Kasumi-1 (cell line): ENCODE measurements at places on chromosomes 1 and 21.

DNA sequence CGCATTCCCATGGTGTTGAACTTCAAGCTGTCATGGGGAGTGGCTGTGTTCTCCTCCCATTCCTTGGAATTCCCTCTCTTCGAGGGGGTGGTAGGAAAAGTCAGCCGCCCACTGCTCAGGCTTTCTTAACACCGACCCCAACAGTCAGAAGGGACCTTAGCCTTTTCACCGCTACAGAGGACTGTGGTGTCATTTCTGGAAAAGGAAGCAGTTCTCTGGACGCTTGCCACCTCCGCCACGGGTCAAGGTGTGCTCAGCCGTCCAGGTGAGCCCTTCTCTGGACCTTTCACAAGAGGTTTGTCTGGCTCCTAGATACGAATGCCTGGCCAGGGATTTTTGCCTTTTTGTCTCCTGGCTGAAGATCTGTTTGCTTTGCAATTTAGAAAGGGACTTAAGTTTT is 31.8 kb downstream of the CLIC6 start:
- DNase-seq, result no peak

DNA sequence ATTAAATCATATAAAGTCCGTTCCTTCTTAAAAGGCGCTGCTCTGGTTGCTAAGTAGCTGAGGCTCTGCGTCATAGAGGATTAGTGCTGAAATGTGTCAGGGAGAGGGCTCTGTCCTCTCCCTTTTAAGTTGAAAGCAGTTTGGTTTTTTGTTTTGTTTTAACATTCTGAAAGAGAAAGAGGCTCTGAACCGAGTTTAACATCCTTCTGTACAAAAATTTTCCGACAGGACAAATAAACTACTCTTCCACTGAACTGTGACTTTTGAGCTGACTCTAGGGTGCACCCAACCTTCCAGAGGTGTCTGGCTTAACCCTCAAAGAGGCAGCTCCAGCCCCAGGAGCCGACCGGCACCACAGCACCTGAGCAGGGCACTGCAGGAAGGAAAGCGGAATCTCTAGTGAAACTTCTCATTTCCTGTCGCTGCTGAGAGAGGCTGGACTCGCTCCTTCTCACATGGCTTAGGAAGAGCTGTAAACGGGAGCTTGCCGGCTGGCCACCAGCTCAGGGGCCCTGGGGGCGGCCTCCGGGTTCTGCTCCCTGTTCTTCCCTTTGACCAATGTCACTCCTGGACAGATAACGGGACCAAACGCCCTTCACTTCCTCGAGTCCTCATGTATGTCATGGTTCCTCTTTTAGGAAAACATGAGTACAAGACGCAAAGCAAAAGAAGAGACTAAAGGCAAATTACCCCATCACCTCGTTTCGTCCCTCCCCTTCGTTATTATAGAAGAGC is 1.2 kb downstream of the VAV3 start:
- peak; percentile 73 for DNase-seq

- no peak for DNase-seq
Measured at GRCh38 chr1:159924025-159924790, 1.1 kb downstream of the TAGLN2 start.

DNA sequence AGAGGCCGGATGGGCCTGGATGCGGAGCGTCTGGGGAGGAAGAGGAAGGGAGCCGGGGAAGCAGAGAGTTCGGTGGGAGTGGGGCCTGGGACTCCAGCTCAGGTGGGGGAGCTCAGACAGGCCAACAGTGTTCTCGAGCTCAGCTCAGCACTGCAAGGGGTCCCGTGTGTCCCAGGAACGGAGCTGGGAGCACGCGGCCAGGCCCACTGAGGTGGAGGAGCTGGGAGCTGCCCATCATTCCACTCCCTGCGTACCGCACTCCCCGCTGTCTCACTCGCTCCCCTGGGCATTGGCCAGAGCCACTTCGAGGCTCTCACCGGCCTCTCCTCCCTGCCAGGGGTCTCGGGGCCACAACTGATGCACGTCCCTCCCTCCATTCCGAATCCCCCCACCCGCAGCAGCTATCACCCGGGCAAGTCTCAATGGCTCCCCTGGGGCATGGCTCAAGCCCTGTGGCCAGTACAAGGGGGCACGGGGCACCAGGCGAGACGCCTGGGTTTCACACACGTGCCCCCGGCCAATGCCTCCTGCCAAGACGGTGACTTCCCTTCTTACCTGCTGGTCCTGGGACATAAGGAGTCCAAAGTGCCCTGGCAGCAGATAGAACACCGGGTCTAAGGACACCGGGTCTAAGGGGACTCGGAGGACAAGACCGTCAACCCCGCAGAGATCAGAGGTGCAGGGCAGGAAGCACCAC is 30.3 kb upstream of the COL6A2 start:
- DNase-seq, result no peak

- no peak for DNase-seq
Measured at GRCh38 chr1:231935856-231936255, 309.3 kb downstream of the DISC1 start.

- DNase-seq, result peak; percentile 98
Measured at GRCh38 chr1:44730741-44731512, at the start of gene RNU5D-1. RNU5D-1 (minus strand) TSS chr1:44731170.

DNA sequence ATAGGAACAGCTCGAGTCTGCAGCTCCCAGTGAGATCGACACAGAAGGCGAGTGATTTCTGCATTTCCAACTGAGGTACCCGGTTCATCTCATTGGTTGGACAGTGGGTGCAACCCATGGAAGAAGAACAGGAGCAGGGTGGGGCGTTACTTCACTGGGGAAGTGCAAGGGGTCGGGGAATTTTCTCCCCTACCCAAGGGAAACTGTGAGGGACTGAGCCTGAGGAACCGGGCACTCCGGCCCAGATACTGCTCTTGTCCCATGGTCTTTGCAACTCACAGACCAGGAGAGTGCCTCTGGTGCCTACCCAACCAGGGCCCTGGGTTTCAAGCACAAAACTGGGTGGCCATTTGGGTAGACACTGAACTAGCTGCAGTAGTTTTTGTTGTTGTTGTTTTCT is 307.1 kb downstream of the AMY1C start:
- no peak for DNase-seq

- DNase-seq, result peak; percentile 46
Measured at GRCh38 chr1:201880928-201881571, 7.6 kb upstream of the SHISA4 start.

DNA sequence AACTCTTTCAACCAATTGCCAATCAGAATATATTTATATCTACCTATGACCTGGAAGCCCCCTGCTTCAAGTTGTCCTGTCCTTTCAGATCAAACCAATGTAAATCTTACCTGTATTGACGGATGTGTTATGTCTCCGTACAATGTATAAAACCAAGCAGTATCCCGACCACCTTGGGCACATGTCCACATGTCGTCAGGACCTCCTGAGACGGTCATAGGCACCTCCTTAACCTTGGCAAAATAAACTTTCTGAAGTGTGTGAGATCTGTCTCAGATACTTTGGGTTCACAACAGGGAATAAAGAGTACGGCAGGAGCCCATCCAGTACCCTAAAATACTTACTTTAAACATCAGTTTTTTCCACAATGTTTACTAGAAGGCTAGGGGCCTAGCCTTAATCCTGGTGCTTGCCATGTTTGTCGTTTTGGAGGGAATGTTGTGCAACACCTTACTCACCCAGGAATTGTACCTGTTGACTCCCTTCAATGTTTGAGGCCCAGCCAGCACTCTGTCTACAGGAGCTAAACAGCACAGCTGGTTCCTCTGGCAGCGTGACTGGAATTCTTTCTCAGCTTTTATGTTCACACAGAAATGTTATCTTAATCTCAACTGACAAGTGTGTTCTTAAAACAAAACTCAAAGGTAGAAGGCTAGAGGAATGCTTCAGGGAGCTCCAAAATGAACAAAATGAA is 90.8 kb upstream of the USP25 start:
- no peak for DNase-seq

DNA sequence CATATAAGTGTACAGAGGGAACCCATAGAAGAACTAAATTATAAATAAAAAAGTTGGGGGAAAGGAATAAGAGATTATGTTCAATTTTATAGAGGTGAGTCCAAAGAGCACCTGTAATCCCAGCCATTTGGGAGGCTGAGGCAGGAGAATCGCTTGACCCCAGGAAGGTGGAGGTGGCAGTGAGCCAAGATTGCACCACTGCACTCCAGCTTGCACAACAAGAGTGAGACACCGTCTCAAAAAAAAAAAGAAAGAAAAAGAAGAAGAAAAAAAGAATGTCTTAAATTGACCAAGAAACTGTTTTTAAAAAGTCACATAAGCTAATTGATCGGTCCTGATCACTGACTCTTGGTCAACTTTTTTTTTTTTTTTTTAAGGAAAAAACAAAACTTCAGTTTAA is 19.1 kb upstream of the ATF3 start:
- no peak for DNase-seq

GRCh38 chr1:227947676-227948492 is at the start of gene WNT9A:
WNT9A (minus strand) TSS chr1:227947932; CDS start chr1:227947887, 45 bp downstream.
- DNase-seq, result peak; percentile 16

- DNase-seq, result no peak
Measured at GRCh38 chr21:29133796-29134195, 3.4 kb downstream of the MAP3K7CL start.

GRCh38 chr21:33682992-33683627 is 40.8 kb downstream of the ITSN1 start:
- DNase-seq, result no peak

DNA sequence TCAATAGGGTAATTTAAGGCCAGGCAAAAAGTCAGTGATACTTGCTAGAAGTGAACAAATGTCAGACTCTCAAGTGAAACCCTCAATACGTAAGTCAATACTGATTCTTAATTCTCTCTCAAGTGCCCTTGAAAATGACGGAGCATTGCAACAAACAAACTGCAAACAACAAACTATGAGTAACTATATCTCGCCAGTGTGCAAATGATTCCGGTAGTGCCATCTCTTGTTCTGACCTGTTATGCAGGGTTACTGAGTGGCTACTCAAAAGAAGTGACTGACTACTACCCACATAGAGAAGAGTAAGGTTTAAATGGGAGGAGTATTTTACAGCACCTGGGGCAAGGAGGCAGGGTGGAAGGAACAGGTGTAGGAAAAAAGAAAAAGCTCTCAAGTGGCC is 1.6 kb downstream of the SLC19A2 start:
- no peak for DNase-seq

- no peak for DNase-seq
Measured at GRCh38 chr1:14439015-14439414, 159.5 kb upstream of the KAZN start.

DNA sequence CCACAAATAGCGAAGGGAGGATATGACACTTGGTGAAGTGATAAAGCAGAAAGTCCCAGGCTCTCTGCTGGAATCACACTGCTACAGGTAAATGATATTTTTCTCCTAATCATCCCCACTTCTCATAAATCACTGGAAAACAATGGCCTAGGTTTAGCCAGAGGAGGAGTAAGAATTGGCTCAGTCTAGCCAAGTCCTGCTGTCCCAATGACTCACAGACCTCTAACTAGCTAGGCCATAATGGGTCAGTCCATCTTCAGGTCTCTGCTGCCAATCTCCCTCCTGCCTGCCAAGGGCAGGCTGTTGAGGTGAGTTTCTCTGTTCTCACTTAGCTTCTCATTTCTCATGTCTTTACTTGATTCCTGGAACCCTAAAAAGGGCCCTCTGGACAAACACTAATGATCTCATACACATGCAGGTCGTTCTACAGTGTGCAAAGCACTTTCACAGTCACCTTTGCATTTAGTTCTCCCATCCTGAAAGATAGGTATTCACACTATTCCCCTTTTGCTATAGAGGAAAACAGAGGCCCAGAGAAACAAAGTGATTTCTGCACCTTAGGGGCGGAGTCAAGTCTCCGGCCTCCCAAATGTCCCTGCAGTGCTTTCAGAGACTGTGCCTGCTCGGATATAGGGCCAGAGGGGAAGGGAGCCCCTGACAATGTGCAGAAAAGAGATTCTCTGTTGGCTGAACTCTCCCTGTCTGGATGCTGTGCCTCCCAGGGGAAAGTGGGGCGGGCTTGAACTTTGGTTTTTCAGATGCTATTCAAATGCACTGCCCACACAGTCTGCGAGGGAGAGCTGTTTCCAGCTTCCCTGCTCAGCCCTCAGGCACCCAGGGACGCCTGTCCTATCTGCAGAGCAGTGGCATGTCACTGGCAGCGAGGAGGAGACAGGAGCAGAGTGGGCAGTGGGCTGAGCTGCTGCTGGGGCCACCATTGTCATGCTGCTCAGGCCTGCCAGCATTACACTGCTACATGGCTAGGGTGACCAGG is 3.9 kb upstream of the CDK18 start:
- no peak for DNase-seq

DNA sequence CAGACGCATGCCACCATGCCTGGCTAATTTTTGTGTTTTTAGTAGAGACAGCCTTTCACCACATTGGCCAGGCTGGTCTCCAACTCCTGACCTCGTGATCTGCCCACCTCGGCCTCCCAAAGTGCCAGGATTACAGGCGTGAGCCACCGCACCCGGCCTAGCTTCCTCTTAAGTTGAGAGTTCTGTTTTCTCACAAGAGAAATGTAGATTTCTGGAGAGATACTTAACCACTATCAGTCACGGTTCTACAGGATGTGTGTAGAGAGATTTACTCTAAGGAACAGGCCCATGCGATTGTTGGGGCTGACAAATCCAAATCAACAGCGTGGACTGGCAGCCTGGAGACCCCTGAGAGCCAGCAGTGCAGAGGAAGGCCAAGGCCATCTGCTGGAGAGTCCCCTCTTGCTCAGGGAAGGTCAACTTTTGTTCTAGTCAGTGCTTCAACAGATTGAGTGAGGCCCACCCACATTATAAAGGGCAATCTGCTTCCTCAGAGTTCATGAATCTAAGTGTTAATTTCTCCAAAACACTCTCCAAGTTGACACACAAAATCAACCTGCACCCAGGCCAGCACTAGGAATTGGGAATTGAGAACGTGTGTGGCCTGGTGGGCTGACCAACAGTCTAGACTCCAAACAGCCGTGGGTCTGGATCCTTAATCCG is 38.7 kb downstream of the CHAF1B start:
- DNase-seq, result no peak

- no peak for DNase-seq
Measured at GRCh38 chr1:247370786-247371732, 39.4 kb upstream of the ZNF496 start.

- no peak for DNase-seq
Measured at GRCh38 chr1:4170548-4171340, 270.7 kb upstream of the C1orf174 start.

GRCh38 chr21:43320526-43320925 is 106.4 kb downstream of the SIK1 start:
- DNase-seq, result no peak

DNA sequence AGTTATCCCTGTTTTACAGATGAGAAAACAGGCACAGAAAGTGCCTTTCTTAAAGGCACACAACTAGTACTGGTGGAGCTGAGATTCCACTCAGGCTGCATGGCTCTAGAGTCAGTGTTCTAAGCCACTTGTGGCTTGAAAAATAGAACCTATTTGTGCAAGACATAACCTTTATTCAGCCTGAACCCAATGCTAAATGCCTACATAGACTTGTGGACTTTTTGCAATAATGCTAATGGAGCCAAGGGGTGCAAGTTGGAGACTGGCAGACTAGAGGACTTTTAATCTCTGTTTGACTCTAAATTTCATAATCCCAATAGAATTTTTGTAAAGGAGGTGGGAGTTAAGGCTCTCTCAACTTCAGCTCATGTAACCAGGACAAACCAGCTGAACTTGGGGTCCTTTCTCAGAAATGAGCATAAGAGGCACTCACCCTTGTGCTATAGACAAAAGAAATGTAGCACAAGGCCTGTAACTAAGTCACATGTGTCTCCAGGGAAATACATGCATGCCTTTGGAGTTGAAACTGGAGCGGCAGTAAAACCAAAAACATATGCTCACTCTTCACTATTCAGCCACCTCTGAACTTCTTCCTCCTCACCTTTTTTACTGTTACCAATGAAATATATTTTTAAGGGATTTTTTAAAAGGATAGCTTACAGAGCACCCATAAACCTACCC is 43.0 kb upstream of the AK4 start:
- no peak for DNase-seq

GRCh38 chr1:201656311-201657032 is 117.5 kb downstream of the NAV1 start:
- peak; percentile 6 for DNase-seq

- no peak for DNase-seq
Measured at GRCh38 chr1:61742620-61743430, 545 bp downstream of the PATJ start.
